Esophagus muscularis mucosa (tissue), 4 donors: ENCODE measurements at places on chromosomes 2 and 18.

- no peak overlapping the region for H3K27ac ChIP-seq
- no peaks in the 10 kb centered on the region for H3K27me3 ChIP-seq
- no peak overlapping the region for H3K4me3 ChIP-seq
- peaks cover 10% of the 10 kb centered on the region for H3K4me1 ChIP-seq
- DNase-seq: no peak
- H3K36me3 ChIP-seq: no peaks in the 10 kb centered on the region
These were observed 19.0 kb downstream of the CRACDL start for GRCh38 chr2:98917031-98917471.

DNA sequence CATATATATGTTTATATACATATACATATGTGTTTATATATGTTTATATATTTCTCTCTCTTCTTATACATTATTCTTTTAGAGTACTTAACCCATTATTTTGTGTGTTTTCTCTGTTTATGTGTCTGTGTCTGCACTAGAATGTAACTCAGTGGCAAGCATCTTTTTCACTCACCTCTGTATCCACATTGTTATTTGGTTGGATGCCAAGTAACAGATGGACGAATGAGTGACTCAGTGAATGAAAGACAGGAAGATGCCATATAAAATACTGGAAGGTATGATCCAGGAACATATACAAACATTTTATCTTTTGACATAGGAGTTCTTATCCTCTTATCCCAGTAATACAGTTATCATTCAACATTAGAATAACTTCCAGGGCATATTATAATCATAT is 684.8 kb downstream of the RNF144A start:
- no peaks in the 10 kb centered on the region for H3K36me3 ChIP-seq
- no peaks in the 10 kb centered on the region for H3K27me3 ChIP-seq
- no peak overlapping the region for H3K27ac ChIP-seq
- H3K4me3 ChIP-seq: no peak overlapping the region
- no peak for DNase-seq

GRCh38 chr18:75208836-75209128 is 157 bp downstream of the PTGR3 start:
- H3K4me3 ChIP-seq: peak overlapping the region; percentile 99
- no peaks in the 10 kb centered on the region for H3K36me3 ChIP-seq
- DNase-seq: peak; percentile 91

- H3K4me1 ChIP-seq: peaks cover 19% of the 10 kb centered on the region
- no peak overlapping the region for H3K4me3 ChIP-seq
- DNase-seq: no peak
- H3K27ac ChIP-seq: no peak overlapping the region
- H3K36me3 ChIP-seq: no peaks in the 10 kb centered on the region
These were observed 548.5 kb upstream of the ID2 start for GRCh38 chr2:8133363-8133762.
